ENCODE measurements at places on chromosomes 2 and 18. TPM values are rescaled to one million over a fixed set of nuclear protein-coding genes. Genes with fewer than 3 reads are reported as not detected.

DNA sequence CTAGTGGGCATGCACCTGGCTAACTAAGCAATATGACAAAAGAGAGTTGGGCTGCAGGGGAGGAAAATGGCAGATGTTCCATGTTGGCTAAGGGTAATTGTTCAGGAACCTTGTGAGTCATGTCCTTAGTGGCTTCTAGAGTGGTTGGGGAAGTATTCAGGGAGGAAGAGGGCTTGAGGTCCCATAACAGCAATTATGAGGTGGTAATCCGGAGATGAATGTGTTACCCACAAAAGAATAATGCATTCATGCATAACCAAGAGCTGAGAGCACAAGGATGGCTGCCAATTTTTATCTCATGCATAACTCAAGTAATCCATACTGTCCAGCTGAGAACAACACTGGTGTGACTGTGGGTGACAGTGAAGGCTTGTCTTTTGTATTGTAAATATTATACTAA, 42.9 kb downstream of the TMEFF2 start:
- no peak for DNase-seq

Gene KATNAL2
- total RNA-seq: 20.2 TPM

DNA sequence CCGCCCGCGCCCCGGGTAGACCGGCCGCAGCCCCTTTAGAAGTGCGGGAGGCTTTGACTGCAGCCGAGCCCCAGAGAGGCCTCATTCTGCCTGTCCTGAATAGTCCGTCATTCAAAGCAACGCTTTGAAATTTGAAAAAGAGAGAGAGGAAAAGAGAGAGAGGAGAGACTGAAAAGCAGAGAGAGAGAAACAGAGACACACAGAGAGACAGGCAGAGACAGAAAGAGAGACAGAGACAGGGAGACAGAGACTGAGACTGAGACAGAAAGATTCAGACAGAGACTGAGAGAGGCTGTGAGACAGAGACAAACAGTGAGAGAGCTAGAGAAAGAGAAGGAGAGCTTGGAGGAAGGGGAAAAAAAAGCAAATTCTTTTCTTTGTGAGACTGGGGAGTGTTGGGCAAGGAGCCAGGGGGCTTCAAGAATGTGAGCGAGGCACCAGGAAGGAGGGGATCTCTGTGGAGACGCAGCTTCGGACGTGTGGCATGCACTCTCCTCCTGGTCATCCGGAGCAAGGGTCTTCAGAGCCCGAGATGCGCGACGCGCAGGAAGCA, 73.1 kb downstream of the MYCN start:
- DNase-seq: peak; percentile 54

DNA sequence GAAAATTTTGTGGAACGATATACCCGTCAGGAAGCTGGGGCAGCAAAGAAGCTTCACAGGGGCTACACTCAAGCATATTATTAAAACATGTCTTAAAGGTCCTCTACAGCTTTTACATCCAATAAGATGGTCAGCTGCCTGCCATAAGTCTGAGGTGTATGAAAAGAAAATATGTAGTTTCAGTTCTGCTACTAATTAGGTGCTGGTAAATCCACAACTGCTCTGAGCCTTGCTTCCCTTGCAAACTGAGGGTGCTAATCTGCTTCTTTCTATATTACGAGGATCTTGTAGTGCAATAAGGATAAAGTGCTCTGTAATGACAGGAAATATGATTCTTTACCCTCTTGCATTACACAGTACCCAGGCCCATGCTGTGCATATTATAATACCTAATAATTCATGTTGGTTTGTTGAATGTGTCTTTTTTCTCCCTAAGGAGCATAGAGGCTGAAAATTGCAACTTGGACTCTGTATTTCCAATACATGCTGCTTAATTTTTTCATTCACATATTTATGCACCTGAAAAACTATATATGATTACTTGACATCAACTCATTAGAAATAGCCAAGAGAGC, 14.5 kb upstream of the SLC8A1 start:
- DNase-seq: no peak

GRCh38 chr2:6113786-6114185, 421.6 kb downstream of the SOX11 start:
- DNase-seq: no peak

GRCh38 chr2:240840435-240841060, 20.5 kb upstream of the KIF1A start:
- DNase-seq: peak; percentile 90

GRCh38 chr2:50606145-50606544, 425.8 kb downstream of the NRXN1 start:
- DNase-seq: no peak

DNA sequence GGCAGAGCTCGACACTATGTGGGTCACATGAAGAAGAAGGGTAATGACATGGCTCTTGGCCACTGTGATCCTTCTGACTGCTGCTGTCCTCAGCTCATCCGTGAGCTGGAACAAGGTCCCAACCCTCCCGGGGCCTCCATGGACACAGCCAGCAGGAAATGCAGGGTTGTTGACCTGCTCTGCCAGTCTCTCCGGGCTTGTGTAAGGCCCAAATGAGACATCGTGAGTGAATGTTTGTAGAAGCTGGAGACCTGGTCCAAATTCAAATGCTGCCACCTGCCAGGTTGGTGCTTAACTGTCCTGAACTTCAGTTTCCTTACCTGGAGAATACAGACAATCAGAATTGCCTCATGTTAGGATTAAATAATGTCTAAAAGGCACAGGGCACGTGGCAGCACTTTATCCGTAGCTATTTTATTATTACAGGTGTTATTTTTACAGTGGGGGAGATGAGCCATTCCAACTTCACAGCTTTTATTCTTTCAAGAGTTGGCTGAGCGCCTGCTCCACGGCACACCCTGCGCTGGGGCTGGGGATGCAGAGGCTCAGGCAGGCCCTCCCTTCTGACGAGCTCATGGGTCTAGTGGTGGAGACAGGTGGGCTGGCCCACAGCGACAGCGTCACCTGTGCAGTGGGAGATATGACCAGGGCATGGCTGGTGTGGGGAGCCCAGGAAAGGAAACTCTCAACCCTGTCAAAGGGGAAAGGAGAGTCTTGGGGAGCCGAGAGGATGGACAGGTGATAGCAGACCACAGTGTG, 15.1 kb downstream of the ARHGEF4 start:
- DNase-seq: no peak

GRCh38 chr2:10891390-10891789, 20.3 kb upstream of the KCNF1 start:
- no peak for DNase-seq

- DNase-seq: no peak
Measured at GRCh38 chr18:80252136-80252535, 4.8 kb upstream of the PARD6G start.

Gene RFX8
- total RNA-seq: not detected

DNA sequence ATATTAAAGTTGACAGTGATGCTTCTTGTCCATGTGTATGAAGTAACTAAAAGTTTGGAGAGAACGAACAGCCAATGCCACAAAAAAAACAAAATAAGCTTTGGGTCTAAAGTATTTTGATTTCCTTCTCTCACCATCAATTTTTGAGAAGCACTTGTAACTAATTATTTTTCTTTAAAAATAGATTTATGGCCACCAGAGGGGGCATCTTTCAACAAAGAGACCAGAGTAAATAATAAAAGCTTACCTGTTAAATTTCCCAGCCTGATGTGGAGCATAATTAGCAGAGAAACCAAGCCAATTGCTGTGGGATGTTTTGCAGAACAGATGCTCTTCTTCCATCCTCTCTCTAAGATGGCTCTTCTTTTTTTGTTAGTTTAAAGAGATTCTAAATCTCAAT, 29.0 kb downstream of the LINC00305 start:
- no peak for DNase-seq

Gene MPP4
- total RNA-seq: not detected

DNA sequence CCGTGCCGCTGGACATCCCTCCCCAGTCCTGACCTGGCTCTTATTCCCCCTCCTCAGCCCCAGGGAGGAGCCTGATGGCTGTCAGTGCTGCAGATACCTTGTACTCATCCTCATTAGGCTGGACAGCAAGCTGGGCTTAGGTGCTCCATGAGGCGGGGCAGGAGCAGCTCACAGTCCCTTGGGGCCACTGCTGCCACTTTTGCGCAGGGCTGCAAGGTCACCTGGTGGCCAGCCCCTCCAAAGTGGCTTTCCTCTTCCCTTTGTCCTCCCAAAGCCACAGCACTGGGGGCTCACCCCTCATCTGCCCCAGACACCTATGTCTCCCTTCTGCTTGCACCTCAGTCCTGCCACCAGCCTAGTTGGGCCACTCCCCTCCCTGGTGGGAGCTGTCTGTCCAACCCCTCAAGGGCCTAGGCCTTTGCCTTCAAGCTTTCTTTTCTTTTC, 60.8 kb downstream of the FAM168B start:
- DNase-seq: no peak

- no peak for DNase-seq
Measured at GRCh38 chr18:79314838-79315388, 80.8 kb upstream of the NFATC1 start.

GRCh38 chr2:176383836-176384442, 114.7 kb downstream of the MTX2 start:
- DNase-seq: no peak

DNA sequence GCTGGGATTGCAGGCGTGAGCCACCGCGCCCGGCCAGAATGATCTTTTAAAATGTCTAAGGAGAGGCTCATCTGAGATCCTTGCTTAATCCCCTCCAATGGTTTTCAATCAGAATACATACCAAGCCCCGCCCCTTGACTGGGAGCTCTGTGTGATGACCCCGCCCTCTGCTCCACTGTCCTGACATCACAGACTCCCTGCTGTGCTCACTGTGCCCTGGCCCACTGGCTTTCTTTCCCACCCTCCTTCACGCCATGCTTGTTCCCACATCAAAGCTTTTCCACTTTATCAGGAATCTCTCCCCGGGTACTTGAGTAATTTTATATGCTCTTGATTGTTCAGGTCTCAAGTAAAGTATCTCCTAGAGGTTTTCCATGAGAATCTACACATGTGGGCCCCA, 762.3 kb upstream of the ID2 start:
- no peak for DNase-seq

Gene RBBP8
- total RNA-seq: 43.2 TPM

- DNase-seq: no peak
Measured at GRCh38 chr18:57807336-57808117, 4.4 kb upstream of the ATP8B1 start.

- DNase-seq: no peak
Measured at GRCh38 chr18:11432360-11432811, 177.0 kb upstream of the SLC35G4 start.

Gene CDH20
- 0.31 TPM for total RNA-seq

GRCh38 chr2:206231669-206232286, 42.7 kb upstream of the ZDBF2 start:
- no peak for DNase-seq

Gene PLEKHH2
- 2.1 TPM for total RNA-seq

Gene ARHGAP15
- total RNA-seq: not detected

- DNase-seq: no peak
Measured at GRCh38 chr2:34306745-34307144, 707.6 kb upstream of the FAM98A start.

Gene OTOF
- 0.14 TPM for total RNA-seq

GRCh38 chr2:239509373-239510143, 108.7 kb upstream of the HDAC4 start:
- no peak for DNase-seq

- peak; percentile 49 for DNase-seq
Measured at GRCh38 chr2:1626271-1626681, 118.0 kb downstream of the PXDN start.

DNA sequence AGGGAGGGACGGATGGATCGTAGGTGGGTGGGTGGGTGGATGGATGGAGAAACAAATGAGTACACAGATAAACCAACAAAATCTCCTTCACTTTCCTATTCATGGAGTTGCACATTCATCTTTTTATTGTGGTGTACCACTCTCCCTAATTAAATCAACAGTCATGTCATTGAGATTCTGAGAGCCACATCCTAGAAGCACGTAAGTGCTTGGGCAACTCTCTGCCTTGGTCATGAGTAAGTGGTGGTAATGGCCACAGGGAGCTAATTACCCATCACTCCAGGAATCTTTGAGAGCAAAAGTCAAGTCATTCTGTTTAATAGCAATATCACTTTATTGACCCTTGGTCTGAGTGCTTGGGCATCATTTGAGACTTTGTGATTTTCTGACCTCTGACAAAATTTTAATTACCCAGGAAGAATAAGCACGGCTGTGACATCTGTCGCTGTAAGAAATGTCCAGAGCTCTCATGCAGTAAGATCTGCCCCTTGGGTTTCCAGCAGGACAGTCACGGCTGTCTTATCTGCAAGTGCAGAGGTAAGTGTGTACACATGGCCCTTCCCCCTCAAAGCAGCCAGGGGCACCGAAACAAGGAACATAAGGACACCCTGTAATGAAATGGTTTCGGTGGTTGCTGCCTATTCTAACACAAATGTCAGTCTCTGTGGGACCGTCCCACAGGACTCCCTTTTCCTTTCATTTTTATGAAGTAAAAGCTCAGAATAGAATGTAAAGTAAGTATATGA, 85.9 kb downstream of the FEZ2 start:
- no peak for DNase-seq

GRCh38 chr2:40760071-40760666, 308.3 kb upstream of the SLC8A1 start:
- peak; percentile 10 for DNase-seq

DNA sequence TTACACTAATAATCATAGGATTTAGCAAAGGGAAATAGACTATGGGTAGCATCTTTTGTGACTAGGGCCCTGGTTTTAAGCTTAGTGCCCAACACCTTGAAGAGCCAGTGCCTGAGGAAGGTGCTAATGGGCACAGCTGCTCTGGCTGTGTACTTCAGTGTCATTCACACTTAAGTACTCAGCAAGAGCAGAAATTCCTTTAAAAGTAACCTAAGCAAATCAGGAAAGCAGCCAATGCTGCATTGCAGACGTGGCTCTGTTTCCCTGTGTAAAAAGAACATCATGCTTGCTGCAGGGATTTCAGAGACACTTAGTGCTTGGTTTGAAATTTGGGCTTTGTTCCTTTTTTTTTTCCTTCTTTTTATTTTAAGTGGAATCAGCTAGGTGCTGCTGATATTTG, 505.4 kb downstream of the SUCLG1 start:
- DNase-seq: no peak

DNA sequence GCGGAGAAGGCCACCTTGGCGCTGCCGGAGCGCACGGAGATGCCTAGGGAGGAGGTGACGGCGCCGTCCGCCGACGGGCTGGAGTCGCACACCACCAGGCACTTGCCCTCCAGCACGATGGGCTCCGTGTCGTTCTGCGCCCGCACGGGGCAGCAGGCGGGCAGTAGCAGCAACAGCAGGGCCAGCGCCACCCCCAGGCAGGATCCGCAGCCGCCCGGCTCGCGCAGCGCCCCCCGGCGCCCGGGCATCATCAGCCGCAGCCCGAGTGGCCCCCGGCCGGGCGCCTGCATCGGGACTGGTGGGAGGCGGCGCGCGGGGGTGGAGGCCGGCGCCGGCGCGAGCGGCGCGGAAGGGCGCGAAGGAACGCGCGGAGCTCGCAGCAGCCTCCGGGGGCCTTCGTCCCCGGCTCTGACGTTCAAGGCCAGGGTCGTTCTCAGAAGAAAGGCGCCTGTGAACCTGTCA, 2.2 kb downstream of the CBLN2 start:
- DNase-seq: peak; percentile 87

GRCh38 chr2:152560166-152560565, 157.1 kb downstream of the PRPF40A start:
- no peak for DNase-seq

- no peak for DNase-seq
Measured at GRCh38 chr18:25883091-25883490, 207.3 kb downstream of the SS18 start.

- DNase-seq: no peak
Measured at GRCh38 chr18:55515214-55515613, 72.8 kb downstream of the TCF4 start.

GRCh38 chr18:48074929-48075706, 144.7 kb upstream of the SMAD2 start:
- no peak for DNase-seq
